ENCODE measurements at places on chromosomes 3 and 15.

DNA sequence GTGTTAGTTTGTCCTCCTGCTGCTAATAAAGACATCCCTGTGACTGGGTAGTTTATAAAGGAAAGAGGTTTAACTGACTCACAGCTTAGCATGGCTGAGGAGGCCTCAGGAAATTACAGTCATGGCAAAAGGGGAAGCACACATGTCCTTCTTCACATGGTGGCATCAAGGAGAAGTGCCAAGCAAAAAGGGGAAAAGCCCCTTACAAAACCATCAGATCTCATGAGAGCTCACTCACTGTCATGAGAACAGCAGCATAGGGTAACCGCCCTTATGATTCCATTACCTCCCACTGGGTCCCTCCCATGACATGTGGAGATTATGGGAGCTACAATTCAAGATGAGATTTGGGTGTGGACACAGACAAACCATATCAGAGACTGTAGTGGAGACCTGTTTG, 27.0 kb downstream of the TM2D3 start:
- no peak for DNase-seq

GRCh38 chr3:128041344-128041743, 10.9 kb upstream of the SEC61A1 start:
- DNase-seq: no peak

DNA sequence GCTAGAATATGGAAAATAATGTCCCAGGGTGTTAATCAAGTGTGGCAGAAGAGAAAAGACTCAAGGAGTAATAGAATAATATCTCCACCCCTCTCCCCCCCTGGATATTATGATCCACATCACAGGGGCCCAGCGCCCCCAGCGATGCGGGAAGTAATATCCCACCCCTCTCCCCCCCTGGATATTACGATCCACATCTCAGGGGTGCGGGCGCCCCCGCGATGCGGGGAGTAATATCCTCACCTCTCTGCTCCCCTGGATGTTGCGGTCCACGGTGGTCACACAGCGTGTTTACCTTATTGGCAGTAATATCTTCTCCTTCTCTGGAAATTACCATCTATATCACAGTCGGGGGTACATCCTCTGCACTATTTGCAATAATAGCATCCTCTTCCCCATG, 97.1 kb upstream of the OSBPL11 start:
- no peak for DNase-seq

DNA sequence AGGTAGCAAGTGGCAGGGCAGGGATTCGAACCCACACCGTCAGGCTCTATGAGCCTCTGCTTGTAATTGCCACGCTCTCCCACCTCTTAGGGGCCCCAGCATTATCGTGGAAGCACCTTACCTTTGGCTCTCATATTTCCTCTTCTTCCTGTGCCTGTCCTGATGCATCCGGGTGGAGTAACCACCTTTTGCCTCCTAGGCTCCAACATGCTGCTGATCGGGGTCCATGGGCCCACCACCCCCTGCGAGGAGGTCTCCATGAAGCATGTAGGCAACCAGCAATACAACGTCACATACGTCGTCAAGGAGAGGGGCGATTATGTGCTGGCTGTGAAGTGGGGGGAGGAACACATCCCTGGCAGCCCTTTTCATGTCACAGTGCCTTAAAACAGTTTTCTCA, 40.4 kb downstream of the DNASE1L3 start:
- DNase-seq: no peak

GRCh38 chr3:194285024-194285849, 65.9 kb downstream of the CPN2 start:
- no peak for DNase-seq

GRCh38 chr3:66997560-66998112, 471 bp upstream of the KBTBD8 start:
- no peak for DNase-seq

GRCh38 chr15:44790215-44790614, 53.9 kb downstream of the TRIM69 start:
- no peak for DNase-seq

GRCh38 chr3:191972714-191973398, 511.9 kb downstream of the PYDC2 start:
- no peak for DNase-seq

DNA sequence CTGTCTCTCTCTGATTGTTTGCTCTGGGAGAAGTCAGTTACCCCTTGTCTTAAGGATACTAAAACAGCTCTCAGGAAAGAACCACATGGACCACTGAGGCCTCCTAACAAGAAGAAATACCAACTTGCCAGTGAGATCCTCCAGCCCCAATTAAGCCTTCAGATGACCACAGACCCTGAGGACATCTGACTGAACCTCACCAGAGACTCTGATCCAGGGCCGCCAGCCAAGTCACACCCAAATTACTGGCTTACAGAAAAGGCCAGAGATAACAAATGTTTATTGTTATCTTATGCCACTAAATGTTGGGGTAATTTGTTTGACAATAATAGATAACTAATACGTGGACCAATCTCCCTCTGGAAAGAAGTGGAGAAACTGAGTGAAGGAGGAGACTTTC, 40.2 kb downstream of the SLC12A8 start:
- DNase-seq: no peak

GRCh38 chr3:39021029-39021428, 30.7 kb downstream of the SCN11A start:
- no peak for DNase-seq

- DNase-seq: no peak
Observed at GRCh38 chr15:63528138-63528659, 23.8 kb downstream of the USP3 start.

GRCh38 chr15:32723171-32723948, 5.6 kb downstream of the GREM1 start:
- no peak for DNase-seq

- DNase-seq: no peak
Observed at GRCh38 chr3:171810629-171811294, 479 bp upstream of the PLD1 start.

DNA sequence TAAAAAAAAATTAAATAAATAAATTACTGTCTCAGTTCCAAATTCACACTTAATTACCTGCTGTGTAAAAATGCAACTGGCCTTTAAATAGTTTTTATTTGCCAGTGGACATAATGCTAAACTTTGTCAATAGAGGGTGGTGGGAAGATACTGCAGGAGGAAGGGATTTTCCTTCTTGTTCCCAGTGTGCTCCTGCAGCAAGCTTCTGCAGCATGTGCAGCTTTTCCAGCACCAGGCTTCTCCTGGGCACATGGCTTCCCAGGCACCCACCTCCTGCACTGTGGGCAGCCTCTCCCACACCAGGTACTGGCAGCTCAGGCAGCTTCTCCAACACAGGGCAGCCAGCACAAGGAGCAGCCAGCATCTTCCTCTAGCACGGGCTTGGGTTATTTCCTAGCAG, 29.6 kb upstream of the BBX start:
- DNase-seq: no peak

- no peak for DNase-seq
Observed at GRCh38 chr15:85019815-85020590, 38.3 kb downstream of the PDE8A start.

GRCh38 chr3:152430223-152431002, 161.7 kb downstream of the MBNL1 start:
- no peak for DNase-seq

GRCh38 chr15:44882499-44882968, 74.0 kb upstream of the TERB2 start:
- DNase-seq: no peak

DNA sequence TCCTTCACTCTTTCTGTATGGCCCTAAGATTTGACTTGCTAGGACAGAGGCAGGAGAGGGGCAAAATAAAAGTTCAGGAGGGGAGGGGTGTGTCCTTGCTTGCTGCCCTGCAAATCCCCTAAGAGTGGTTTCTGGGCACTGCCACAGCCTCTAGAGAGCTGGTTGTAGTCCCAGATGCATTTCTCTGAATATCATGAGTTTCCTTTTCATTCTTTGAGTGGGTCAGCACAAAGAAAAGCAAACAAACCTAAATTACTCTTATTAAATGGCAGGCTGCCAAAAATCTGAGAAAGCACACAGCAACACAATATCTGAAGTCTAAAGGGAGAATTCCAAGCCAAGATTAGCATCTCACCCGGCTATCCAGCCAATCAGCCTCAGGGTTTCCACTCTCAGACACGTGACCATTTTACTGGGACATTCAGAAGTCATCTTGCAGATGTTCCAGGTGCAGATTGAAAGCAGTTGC, 919.3 kb downstream of the TUSC7 start:
- peak; percentile 93 for DNase-seq

DNA sequence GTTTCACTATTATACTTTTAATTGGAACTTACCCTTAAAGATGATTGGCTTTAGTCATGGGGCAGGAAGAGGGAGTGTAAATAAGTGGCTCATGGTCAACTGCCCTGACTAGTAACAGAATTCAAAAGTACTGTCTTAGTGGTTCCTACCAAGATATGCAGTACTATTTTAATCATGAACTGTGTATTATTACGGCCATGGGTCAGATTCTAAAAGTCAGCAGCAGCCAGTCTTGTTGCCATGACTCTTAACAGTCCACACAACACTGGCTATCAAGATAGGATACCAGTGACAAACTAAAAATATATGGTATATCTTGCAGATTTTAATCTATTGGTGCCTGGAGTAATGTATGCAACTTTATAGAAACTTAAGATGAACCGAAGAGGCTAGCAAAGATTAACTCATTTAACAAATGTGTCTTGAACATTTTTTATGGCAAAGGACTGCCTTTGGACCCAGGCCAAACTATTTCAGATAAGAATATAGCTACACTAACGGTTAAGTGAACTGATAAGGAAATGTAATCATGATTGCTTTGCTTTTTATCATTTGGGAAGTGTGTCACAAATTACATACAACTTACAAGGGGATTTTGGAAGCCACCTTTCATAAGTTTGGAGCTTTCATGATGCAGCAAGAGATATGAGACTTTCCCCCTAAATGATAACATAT, 163.7 kb downstream of the TCF12 start:
- no peak for DNase-seq

DNA sequence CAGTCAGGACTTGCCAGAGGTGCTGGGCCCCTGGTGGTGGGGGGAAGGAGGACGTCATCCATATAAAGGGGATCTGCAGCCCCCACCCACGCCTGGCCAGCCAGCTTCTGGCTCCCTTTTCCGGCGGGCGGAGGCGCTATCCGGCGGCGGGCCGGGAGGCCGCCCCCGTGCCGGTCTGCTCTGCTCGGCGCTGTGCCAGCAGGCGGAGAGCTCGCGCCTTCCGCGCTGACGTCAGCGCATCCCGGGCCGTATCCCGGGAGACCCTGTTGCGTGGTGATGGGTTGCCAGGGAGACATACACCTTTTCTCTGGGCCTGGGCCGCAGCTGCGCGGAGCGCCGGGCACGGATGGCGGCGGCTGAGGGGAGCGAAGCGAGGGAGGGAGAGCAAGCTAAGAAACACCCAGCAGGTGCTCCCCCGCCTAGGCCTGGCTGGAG, 1.1 kb downstream of the FAM131A start:
- peak; percentile 75 for DNase-seq

GRCh38 chr3:111621535-111621934, 26.4 kb upstream of the ZBED2 start:
- DNase-seq: no peak

GRCh38 chr3:76735152-76735551, 304.7 kb upstream of the ROBO2 start:
- no peak for DNase-seq

DNA sequence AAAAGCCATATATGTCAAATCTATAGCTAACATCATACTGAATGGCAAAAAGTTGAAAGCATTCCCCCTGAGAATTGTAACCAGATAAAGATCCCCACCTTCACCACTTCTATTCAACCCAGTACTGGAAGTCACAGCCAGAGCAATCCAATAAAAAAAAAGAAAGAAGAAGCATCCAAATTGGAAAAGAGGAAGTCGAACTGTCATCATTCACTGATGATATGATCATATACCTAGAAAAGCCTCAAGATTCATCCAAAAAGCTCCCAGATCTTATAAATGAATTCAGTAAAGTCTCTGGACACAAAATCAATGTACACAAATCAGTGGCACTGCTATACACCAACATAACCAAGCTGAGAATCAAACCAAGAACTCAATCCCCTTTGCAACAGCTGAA, 97.4 kb downstream of the CBLB start:
- DNase-seq: no peak

DNA sequence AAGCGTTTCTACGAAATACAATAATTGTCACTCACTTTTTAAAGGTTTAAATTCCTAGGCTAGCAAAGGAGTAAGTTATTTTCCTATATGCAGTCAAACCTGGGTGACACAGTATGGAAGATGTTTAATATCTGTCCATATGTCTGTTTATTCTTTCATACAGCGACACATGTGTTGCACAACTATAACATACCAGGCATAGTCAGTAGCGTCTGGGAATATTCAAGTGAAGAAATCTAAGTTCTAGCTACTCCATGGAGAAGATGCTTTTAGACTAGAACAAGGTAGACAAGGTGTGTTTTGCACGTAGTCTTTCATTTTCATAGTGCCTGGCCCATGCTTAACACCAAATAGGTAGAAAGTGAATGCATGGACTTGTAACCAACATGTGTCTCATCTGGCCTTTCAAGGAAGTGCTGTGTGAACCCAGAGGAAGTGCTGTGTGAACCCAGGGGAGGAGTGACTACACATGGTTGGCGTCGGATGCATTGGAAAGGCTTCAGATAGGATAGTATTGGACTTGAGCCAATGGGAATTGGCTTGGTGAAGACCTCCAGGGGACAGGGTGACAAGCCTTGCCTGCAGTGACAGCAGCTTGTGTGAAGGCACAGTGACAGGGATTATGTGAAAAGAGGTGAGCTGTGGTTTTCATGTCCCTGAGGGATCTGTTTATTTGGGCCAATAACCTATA, 267.0 kb downstream of the PTPRG start:
- DNase-seq: no peak

- DNase-seq: no peak
Observed at GRCh38 chr15:60062826-60063225, 58.7 kb downstream of the FOXB1 start.

DNA sequence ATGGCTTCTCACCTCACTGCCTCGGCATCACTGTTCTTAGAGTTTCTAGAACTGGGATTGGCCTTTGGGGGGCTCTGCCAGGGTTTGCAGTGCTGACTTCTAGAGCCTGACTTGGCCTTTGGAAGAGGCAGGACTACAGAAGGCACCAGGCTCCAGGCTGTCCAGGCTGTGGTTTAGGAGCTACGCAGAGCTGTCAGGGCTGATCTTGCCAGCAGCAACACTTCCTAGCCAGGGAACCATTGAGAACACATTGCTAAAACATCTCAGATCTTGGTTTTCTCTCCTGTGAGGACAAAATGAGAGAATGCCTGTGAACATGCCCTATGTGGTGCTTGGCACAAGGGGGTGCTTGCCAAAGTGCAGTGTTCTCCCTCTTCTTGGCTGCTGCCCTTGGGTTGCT, 34.6 kb upstream of the APEH start:
- DNase-seq: no peak

DNA sequence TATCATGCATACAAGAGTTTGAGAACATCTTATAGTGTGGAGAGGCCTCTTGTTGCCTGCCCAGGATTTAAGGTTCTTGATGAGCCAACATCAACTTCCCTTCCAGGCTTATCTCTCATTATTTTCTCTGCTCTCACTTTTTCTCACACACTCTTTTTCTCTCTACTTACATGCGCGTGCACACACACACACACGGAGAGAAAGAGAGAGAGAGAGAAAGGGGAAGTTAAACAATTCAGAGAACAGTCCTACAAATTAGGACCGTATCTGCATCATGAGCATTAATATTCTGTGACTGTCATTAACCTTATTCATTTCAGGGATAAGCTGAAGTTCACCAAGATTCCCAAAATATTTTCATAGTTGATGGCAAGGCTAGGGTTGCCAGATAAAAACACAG, 269.0 kb downstream of the ZNF621 start:
- DNase-seq: no peak

- DNase-seq: no peak
Observed at GRCh38 chr15:41494190-41494921, 682 bp downstream of the ITPKA start.

- no peak for DNase-seq
Observed at GRCh38 chr15:66117841-66118240, 135.7 kb downstream of the MEGF11 start.
